ENCODE measurements at places on chromosomes 5 and 9.

DNA sequence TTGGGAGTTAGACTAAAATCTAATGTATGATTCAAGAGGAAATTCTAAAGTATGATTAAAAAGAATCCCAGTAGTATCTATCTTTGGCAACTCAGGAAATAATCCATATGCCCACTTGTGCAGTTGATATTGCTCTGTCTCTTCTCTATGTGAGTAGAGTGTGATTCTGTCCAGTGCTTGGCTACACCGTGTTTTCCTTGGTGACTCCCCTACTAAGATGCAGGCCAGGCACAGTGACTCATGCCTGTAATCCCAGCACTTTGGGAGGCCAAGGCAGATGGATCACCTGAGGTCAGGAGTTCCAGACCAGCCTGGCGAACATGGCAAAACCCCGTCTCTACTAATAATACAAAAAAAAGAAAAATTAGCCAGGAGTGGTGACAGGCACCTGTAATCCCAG is 495.4 kb downstream of the MAT2B start:
- H3K36me3 ChIP-seq, result no peaks in the 10 kb centered on the region
- no peak overlapping the region for H3K27ac ChIP-seq
- no peaks in the 10 kb centered on the region for H3K4me1 ChIP-seq
- no peak for DNase-seq
- H3K4me3 ChIP-seq, result no peak overlapping the region

- no peaks in the 10 kb centered on the region for H3K36me3 ChIP-seq
- no peak overlapping the region for H3K4me3 ChIP-seq
- no peak for DNase-seq
- H3K4me1 ChIP-seq, result peaks cover 2% of the 10 kb centered on the region
Measured at GRCh38 chr5:111116550-111116949, 24.4 kb downstream of the WDR36 start.

GRCh38 chr9:89864257-89864656 is 259.4 kb downstream of the GADD45G start:
- no peak for DNase-seq
- H3K36me3 ChIP-seq, result no peaks in the 10 kb centered on the region
- H3K27me3 ChIP-seq, result no peaks in the 10 kb centered on the region
- no peak overlapping the region for H3K27ac ChIP-seq
- H3K4me3 ChIP-seq, result no peak overlapping the region

DNA sequence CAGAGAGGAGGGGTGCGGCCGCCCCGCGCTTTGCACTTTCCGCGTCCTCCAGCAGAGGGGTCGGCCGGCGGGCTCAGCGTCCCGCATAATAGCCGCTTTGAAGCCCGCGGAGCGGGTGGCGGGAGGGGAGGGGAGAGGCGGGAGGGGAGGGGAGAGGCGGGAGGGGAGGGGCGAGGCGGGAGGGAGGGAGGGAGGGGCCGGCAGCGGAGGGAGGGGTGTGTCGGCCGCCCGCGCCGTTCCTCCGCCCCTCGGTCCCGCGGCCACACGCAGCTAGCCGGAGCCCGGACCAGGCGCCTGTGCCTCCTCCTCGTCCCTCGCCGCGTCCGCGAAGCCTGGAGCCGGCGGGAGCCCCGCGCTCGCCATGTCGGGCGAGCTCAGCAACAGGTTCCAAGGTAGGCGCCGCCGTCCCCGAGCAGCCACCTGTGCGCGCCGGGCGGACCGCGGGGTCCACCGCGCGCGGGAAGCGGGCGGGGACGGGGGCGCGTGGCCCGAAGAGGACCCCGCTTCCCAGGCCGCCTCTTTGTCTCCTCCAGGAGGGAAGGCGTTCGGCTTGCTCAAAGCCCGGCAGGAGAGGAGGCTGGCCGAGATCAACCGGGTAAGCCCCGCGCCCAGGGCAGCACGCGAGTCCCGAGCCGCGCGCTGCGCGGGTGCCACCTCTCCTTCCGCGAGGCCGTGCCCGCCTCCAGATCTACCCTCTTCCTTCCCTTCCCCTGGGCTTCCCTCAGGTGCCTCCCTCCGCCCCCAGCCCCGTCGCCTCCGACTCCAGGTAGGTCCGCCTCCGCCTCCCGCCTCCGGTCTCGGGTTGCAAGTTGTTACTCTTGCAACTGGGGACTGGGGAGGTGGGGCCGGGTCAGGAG is at the start of gene AIF1L:
AIF1L (plus strand) TSS at position 263 of the 857 bp plus-strand sequence; CDS start at position 362, 99 bp downstream.
- DNase-seq, result peak; percentile 93
- no peaks in the 10 kb centered on the region for H3K27me3 ChIP-seq
- H3K36me3 ChIP-seq, result peaks cover 2% of the 10 kb centered on the region
- peak within 1 kb of the TSS; percentile 84 for H3K4me3 ChIP-seq
- peaks cover 12% of the 10 kb centered on the region for H3K4me1 ChIP-seq

GRCh38 chr5:6704361-6704851 is 8.8 kb upstream of the TENT4A start:
- no peaks in the 10 kb centered on the region for H3K27me3 ChIP-seq
- H3K4me1 ChIP-seq, result no peaks in the 10 kb centered on the region
- H3K4me3 ChIP-seq, result no peak overlapping the region
- no peaks in the 10 kb centered on the region for H3K36me3 ChIP-seq
- no peak for DNase-seq

- no peak overlapping the region for H3K27ac ChIP-seq
- H3K4me3 ChIP-seq, result no peak overlapping the region
- DNase-seq, result no peak
- peaks cover 7% of the 10 kb centered on the region for H3K36me3 ChIP-seq
- H3K27me3 ChIP-seq, result no peaks in the 10 kb centered on the region
Measured at GRCh38 chr5:75348241-75348640, 11.2 kb downstream of the HMGCR start.

- no peaks in the 10 kb centered on the region for H3K36me3 ChIP-seq
- no peak for DNase-seq
- no peak overlapping the region for H3K27ac ChIP-seq
- H3K4me1 ChIP-seq, result no peaks in the 10 kb centered on the region
Measured at GRCh38 chr5:68408345-68408871, 192.9 kb downstream of the PIK3R1 start.

- no peaks in the 10 kb centered on the region for H3K4me1 ChIP-seq
- no peak overlapping the region for H3K27ac ChIP-seq
- H3K27me3 ChIP-seq, result no peaks in the 10 kb centered on the region
- peak; percentile 52 for DNase-seq
- no peaks in the 10 kb centered on the region for H3K36me3 ChIP-seq
Measured at GRCh38 chr5:180718810-180719453, 20.9 kb downstream of the OR2Y1 start.

DNA sequence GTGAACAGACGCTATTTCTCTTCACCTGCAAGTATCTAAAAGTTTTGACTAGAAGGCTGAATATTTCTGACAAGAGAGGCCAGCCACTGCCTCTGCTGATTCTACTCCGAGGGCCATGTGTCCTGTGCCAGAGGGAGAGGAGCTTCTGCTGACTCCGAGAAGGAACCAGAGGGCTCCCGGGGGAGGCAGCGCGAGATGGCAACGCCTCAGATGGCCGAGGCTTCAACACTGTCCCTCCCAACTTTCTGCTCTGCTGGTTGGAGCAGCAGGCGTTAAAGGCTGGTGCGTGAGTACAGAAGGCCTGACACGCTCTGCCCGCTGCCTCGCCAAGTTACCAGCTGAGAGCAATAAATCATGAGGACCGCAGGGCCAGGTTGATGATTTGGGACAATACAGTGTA is 178.8 kb downstream of the GAPVD1 start:
- H3K27ac ChIP-seq, result no peak overlapping the region
- no peaks in the 10 kb centered on the region for H3K27me3 ChIP-seq
- no peaks in the 10 kb centered on the region for H3K4me1 ChIP-seq
- H3K4me3 ChIP-seq, result no peak overlapping the region

GRCh38 chr5:115186794-115187193 is 17.1 kb upstream of the TRIM36 start:
- no peak for DNase-seq
- H3K27me3 ChIP-seq, result peaks cover 4% of the 10 kb centered on the region
- H3K27ac ChIP-seq, result no peak overlapping the region
- H3K4me3 ChIP-seq, result no peak overlapping the region
- H3K4me1 ChIP-seq, result no peaks in the 10 kb centered on the region

GRCh38 chr5:98085593-98085992 is 687.9 kb upstream of the RGMB start:
- H3K27ac ChIP-seq, result no peak overlapping the region
- H3K27me3 ChIP-seq, result no peaks in the 10 kb centered on the region
- H3K4me3 ChIP-seq, result no peak overlapping the region

DNA sequence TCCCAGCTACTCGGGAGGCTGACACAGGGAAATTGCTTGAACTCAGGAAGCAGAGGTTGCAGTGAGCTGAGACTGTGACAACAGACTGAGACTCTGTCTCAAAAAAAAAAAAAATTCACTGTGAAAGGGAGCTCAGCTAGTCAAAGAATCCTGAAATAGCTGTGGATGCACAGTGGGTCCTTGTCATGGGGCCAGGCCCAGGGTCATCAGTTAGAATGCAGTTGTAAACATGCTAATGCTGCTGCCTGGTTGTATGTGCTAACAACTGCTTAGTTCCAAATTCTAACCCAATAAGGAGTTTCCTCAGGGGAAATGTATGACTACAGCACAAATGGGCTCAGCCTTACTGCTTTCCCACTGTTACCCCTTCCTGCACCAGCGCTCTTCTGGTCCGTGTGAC is 84.0 kb downstream of the PALM2AKAP2 start:
- H3K36me3 ChIP-seq, result no peaks in the 10 kb centered on the region
- no peaks in the 10 kb centered on the region for H3K4me1 ChIP-seq
- no peak overlapping the region for H3K4me3 ChIP-seq
- no peaks in the 10 kb centered on the region for H3K27me3 ChIP-seq
- no peak for DNase-seq

Data from mesendoderm (in vitro differentiated cells).